Head of caudate nucleus (tissue), 42 donors: ENCODE measurements at places on chromosomes 11 and 22.

DNA sequence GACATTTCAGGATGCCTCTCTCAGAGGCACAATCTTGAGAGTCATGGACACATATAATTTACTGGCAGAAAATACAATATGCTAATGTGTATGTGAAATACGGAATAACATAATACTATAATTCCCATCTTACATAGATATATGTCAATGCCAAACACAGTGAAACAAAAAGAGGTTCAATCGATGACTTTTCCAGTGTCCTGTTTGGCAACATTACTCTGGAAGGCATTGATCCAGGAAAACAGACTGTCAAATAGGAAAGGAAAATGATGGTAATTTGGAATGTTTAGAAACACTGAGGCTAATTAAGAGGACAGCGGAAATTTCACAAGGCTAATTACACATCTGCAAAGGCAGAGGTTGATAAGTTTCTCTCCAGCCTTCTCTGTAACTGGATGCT lies 942.3 kb downstream of the LRRC4C start:
- DNase-seq: no peak

DNA sequence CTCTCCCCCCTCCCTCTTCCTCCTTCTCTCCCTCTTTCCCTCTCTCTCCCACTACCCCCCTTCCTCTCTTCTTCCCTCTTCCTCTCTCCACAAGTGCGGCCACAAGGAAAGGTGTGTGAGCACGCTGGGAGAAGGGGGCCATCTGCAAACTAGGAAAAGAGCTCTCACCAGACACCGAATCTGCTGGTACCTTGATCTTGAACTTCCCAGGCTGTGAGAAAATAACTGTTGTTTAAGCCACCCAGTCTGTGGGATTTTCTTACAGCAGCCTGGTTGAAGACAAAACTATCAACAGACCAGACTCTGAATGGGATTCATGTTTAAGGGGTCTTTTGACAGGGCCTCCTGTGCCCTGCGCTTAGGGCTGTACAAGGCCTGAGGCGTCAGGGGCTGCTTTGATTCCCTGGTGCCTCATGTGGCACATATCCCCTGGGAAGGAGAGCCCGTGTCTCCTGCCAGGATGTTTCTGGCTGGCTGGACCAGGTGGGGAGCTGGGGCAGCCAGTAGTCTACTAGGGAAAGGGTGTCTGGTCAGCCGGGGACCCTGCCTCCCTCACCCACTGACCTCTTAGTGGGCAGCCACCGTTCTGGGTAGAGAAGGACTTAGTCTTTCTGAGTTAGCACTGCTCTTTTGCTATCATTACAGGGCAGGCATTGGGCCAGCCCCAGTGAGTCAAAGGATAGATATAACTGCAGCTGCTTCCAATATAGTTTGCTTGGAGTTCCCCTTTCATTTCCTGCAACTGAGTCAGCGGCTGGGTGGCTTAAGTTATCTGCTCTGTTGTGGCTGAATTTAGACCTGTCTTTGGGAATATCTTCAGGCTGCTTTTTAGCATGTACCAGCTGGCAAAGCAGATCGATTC lies 6.2 kb downstream of the PANX1 start:
- DNase-seq: no peak

- no peak for DNase-seq
These were observed 815.5 kb downstream of the NTM start for GRCh38 chr11:132185726-132186592.

DNA sequence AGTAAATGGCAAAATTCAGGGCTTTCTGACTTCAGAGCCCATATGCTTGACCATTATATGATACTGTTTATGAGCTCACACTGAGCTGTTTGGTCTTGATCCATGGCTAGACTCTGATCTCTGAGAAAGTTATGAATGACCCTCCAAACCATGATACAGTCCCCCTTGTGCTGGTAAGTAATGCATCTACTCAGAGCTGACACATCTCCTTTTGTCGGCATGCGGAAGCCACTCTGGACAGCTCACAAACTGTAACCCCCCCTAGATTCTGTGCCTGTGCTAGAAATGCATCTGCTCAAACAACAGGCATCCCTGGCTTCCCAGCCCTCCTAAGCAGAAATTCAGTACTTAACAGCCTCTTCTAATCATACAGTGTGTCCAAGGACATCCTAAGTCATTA lies 150.8 kb upstream of the RAG2 start:
- DNase-seq: no peak

DNA sequence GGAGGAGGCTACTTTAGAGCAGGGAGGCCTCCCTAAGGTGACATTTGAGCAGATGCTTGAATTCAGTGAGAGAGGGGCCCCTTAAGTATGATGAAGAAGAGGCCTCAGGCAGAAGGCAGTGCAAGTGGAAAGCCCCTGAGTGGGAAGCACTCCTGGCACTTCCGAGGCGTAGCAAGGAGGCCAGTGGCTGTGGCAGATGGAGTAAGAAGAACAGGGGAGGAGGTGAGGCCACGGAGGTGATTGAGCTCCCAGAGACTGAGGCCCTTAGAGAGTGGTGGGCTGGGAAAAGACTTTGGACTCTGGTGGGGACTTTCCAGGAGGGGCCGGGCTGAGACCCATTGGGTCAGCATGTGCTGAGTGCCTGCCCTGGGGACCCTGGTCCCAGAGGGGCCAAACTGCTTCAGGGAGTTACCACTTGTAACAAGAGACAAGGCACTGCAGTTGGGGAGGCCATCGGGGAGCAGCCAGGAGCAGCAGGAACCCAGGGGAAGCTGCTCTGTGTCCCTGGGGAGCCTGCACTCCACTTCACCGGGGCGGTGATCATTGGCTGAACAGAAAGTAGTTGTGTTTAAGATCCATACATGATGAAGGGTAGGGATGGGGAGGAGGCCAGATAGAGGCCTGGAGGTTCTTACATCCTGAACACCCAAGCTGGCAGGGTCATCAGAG lies 2.5 kb upstream of the CENPM start:
- DNase-seq: no peak

- no peak for DNase-seq
These were observed 255.2 kb downstream of the BUD13 start for GRCh38 chr11:116517584-116517983.

DNA sequence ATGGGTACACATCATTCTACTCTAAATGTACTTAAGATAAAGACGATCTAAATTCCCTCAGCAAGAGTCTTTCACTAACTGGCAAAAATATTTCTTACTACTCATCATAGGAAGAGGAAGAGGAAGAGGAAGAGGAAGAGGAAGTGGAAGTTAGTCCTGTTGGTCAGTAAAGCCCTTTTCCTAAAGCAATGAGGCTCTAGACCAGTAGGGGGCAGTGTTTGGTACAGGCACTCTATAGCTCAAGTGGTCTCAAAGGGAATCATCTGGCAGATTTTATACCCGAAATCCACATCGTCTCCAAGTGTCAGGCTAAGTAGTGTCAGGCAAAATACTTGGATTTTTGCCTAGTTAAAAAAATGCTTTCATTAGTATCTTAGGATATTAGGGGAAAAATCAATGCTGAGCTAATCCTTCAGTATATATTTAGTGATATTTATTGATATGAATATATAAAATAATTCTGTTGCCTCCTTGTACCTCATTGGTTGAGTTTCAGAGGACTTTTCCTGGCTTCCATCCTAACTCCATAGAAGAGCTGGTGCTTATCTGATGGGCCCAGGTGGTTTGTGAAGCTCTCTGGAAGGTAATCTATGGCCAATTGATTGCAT lies 7.7 kb downstream of the BLID start:
- no peak for DNase-seq

DNA sequence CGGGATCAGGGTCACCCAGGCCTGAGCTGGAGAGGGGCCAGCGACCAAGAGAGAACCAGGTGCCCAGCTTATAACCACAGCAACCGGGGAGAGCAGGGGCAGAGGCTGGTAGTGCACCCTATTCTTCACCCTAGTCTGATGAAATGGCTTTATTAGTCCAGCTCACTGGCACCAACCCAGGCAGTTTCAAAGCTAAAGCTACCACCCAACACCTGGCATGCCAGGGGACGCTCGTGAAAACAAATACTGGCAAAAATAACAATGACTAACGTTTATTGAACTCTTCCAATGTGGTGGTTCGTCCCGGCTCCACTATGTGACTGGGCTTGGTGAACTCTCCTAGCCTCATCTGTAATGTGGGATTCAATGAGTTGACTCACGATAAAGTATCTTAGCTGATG lies 30.6 kb downstream of the SCGB1A1 start:
- no peak for DNase-seq

- no peak for DNase-seq
These were observed 100.9 kb downstream of the MRTFA start for GRCh38 chr22:40535642-40536041.

DNA sequence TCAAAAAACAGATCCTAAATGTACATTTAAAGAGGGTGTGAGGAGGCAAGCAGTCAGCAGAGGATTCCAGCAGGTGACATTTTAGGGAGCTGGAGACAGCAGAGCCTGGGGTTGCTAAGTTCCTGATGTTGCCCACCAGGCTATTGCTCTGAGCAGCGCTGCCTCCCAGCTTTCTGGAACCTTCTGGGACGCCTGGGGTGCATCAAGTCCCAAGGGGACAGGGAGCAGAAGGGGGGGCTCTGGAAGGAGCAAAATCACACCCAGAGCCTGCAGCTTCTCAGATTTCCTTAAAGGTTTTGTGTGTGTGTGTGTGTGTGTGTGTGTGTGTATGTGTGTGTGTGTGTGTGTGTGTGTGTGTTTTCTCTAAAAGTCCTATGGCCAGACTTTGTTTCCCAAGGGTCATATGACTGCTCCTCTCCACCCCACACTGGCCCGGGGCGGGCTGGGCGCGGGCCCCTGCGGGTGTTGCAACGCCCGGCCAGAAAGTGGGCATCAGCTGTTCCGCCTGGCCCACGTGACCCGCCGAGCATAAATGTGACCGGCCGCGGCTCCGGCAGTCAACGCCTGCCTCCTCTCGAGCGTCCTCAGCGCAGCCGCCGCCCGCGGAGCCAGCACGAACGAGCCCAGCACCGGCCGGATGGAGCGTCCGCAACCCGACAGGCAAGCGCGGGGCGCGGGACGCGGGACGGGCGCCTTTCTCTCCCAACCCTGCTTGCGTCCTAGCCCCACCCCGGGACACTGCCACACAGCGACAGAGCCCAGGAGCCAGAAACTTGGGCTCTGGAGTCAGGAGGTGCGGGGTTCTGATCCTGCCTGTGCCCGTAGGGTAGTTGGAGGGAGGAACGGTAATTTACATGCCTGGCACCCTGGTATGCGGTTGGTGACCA lies at the start of gene HMOX1:
TSS of gene HMOX1 (plus strand) at position 560 of the 887 bp plus-strand sequence. CDS start at position 638, 78 bp downstream.
- DNase-seq: peak; percentile 90

DNA sequence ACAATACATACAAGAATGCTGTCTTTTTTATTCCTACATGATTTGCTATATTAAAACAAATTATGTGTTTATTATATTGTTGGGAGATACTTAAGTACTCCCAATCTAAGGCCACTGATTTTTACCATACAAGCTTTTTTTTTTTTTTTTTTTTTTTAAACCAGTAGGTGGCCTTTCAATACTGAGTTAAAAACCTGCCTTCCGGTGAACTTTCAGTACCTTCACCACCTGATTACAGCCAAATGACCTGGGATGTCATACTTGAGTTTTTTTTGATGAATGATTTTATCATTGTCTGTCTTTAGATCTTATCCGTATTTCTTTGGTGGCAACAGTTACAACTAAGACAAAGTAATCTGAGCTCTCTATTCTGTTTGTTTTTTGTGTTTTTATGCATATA lies 94.0 kb upstream of the FOLH1 start:
- DNase-seq: no peak

DNA sequence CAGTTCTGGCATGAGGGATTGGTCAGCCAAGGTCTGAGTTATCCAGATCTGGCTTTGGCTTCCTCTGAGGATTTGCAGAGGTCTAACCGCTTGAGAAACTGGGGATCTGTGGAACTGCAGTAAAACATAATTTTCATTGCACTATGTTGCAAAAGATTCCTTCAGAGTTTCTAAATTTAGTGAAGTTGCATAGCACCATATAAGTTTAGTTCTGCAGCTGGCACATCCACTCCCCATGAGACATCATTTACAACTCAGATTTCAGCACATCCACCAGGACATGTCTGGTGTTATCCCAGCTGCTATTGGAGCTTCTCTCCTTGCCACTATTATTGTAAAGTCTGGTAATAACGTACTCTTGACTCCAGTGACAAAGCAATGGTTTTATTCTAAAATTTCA lies 181.5 kb downstream of the CWF19L2 start:
- DNase-seq: no peak

- no peak for DNase-seq
These were observed 79.7 kb downstream of the MYO7A start for GRCh38 chr11:77207618-77208313.

DNA sequence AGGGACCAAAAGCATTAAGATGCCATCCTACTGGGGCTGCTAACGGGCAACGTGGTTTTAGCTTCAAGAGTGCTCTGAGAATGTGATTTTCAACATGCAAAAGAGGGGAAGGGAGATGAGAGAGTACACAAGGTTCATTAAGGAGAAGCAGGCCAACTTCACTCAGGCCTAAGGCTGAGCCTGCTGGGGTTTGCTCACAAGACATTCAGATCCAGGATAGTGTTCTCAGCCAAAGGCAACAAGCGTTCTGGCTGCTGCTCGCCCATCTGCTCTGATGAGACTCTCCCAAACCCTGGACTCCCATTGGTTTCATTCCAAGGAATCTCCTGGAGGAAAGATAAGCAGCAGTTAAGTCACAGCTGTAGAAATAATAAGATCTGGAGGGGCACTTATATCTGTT lies 23.6 kb upstream of the UPB1 start:
- no peak for DNase-seq

DNA sequence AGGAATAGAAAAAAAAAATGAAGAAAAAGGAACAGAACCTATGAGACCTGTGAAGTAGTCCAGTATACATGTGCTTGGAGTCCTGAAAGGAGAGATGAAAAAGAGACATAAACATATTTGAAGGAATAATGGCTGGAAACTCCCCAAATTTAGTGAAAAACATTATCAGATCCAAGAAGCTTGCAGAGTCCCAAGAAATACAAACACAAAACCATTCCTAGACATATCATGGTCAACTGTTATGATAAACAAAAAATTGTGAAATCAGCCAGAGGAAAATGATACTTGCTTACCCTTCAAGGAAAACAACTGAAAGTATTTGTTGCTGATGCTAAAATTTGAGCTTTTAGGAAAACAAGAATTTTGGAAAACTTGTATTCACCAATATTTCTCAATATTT lies 250.1 kb downstream of the DDX10 start:
- DNase-seq: no peak

GRCh38 chr22:21996175-21996720 lies 13.7 kb upstream of the TOP3B start:
- DNase-seq: no peak
